Activated T-helper 1 cell treated with anti-CD3 and anti-CD28 coated beads, Interleukin-12 subunit alpha, Interleukin-12 subunit beta, Interleukin-2, Interleukin-4 antibody, amounts not matched to agents 30 ng/mL and 10 ng/mL and 1 ng/mL, durations not matched to agents 14 hours and 24 hours and 36 hours (primary cell): ENCODE measurements at places on chromosomes 6 and 20. TPM values are rescaled to one million over a fixed set of nuclear protein-coding genes. Genes with fewer than 3 reads are reported as not detected.

Gene SCRT2
- total RNA-seq: not detected in 2 replicates

GRCh38 chr6:20213271-20213798, 1.1 kb upstream of the MBOAT1 start:
- DNase-seq: no peak

DNA sequence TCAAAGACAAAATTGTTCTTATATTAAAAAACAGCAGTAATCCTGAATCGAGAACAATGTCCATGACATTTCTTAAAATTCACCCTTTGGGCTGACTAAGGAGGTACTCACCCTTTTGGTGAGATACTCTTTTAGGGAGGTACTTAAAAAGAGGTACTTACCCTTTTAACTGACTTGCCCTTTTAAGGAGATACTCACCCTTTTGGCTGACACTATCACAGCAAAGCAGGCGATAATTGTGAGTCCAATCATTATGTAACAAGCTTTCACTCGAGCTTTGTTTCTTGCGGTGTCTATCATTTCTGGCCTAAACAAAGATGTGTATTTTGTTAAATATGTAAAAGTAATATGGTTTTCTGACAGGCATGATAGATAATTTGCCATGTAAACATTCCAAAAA, 3.7 kb downstream of the FAM162B start:
- DNase-seq: no peak

DNA sequence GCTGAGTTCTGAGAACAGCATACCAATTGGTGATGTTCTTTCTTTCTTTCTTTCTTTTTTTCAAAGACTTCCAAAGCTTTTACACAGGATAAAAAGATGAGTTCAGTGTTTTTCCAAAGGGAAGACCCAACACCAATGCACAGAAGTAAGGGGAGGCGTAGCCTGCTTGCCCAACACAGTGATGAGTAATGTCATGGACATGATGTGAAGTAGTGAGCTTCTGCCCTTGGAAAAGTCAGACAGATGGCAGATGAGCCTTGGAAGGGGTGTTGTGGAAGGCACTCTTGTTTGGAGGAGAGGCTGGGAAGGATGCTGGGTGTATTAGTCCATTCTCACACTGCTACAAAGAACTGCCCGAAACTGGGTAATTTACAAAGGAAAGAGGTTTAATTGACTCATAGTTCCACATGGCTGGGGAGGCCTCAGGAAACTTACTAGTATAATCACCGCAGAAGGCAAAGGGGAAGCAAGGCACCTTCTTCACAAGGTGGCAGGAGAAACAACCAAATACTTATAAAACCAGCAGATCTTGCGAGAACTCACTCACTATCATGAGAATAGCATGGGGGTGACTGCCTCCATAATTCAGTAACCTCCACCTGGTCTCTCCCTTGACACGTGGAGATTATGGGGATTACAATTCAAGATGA, 12.6 kb downstream of the LRP11 start:
- DNase-seq: no peak

DNA sequence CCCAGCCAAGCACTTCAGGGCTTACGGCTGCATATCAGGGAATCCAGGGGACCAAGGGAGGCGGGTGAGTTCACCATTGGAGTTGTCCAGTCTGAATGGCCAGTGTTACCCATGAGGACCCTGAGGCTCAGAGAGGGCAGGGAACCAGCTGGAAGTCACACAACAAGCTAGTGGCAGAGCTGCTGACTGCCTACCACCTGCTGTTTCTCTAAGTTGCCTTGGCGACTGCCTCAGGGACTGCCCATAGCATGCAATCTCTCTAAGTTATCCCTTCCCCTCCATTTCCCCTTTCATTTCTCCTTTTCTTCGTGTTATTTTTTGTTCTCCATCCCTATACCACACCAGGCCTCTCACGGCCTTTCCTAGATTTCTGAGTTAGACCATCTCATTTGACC, 71.8 kb upstream of the SIRPA start:
- DNase-seq: no peak

GRCh38 chr6:128515550-128516513, 4.6 kb downstream of the PTPRK start:
- DNase-seq: no peak

DNA sequence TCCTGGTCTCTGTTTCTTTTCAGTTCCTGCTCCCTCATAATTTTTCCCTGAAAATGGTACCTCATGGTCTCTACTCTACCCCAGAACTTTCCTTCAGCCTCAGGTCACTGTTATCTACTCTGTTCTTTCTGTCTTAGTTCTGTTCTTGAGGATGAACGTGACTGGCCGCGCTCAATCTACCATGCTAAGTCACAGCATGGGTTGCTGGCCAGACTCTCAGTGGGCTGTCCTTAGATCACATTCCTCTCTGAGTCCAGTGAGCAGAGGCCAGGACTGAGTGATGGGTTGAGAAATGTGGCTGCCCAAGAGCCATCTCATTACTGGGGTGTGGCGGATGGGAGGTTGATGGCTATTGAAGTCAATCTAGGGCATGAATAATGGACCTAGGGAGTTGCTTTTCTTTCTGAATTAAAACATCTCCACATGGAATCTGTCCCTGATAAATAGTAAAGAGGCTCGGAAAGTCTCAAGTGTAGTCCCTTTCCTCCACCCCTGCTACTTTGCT, 164.0 kb upstream of the DTNBP1 start:
- DNase-seq: no peak
